NCI-H1417 treated with DMSO at 0.1 percent for 48 hours (cell line): ENCODE measurements at places on chromosomes 6 and 20.

- no peak for DNase-seq
These were observed 3.1 kb downstream of the BPIFB4 start for GRCh38 chr20:33082546-33082945.

DNA sequence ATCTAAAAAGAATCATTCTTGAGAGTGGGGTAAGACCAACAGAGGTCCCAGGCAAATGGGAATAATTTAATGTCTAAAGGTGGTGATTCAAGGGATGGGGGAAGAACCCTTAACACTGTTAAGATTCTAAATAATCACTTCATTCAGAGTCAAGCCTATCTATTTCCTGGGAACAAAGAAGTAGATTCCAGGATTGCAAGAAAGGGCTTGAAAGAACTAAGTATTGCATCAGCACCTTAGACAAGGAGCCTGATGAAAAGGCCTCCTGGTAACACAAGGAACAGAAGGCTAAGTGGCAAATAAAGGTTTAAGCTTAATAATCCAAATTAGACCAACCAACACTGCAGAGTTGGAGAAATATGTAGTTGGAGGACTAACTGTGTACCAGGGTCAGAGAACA, 620.7 kb upstream of the BTBD3 start:
- no peak for DNase-seq

- DNase-seq: no peak
These were observed 504.5 kb downstream of the CD83 start for GRCh38 chr6:14622085-14622484.

DNA sequence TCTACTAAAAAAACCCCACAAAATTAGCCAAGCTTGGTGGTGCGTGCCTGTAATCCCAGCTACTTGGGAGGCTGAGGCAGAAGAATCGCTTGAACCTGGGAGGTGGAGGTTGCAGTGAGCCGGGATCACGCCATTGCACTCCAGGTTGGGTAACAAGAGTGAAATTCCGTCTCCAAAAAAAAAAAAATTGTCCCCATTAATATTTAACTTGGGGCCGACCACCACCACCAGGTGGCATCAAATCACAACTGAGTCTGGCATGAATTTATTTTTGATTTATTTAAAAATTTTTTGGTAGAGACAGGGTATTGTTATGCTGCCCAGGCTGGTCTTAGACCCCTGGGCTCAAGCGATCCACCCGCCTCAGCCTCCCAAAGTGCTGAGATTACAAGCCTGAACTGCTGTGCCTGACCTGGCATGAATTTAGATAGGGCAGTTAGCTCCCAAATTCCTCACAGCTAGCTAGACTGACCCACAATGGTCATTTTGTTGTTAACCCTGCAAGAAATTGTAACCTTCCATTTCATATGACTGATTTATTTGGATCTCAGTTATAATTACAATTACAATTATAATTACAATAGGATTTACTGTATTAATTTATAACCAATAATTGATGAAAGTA, 17.1 kb upstream of the BEND3 start:
- no peak for DNase-seq

DNA sequence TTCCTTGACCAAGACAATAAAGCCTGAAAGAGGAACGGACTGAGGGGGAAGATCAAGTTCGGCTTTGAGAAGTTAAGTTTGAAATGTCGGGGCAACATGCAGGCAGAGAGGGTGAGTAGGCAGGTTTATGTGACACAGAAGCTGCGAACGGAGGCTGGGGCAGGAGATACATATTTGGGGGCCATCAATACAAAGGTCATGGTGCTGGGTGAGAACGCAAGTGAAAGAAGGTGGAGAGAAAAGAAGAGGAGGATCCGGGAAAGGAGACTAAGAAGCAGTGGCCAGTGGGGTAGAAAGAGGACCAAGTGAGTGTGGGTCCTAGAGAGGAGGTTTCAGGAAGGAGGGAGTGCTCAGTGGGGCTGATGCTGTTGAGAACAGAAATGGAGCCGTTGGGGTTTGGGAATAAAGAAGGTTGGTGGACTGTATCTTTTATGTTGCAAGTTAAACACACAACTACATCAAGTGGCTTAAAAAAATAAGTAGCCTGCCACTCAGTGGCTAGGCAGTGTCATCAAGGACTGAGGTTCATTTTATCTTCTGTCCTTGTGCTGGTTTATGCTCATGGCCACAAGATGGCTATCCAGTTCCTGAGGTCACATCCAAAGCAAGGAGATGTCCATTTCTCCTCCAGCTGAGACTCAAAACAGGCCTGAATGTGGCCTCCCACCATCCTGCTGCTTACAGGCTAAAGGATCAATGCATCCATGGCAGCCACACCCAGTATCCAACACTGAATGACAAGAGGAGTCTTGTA, 1.7 kb upstream of the BLCAP start:
- no peak for DNase-seq

DNA sequence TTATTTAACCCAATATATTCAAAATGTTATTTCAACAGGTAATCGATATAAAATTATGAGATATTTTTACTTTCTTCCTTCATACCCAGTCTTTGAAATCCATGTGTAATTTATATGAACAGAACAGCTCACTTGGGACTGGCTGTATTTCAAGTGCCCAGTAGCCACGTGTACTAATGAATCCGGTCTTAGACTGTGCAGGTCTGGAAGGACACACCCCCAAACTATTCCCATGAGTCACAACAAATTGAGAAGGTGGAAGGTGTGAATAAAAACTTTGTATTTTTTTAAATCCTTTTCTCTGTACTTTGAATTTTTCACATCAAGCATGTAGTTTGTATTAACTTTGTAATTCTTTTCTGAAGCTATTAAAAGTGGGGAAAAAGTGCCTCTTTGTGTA, 2.8 kb downstream of the UNC5CL start:
- no peak for DNase-seq

- DNase-seq: no peak
These were observed 240.3 kb downstream of the TPBG start for GRCh38 chr6:82603871-82604270.

- no peak for DNase-seq
These were observed 25.9 kb downstream of the TAF4 start for GRCh38 chr20:62039738-62040137.

DNA sequence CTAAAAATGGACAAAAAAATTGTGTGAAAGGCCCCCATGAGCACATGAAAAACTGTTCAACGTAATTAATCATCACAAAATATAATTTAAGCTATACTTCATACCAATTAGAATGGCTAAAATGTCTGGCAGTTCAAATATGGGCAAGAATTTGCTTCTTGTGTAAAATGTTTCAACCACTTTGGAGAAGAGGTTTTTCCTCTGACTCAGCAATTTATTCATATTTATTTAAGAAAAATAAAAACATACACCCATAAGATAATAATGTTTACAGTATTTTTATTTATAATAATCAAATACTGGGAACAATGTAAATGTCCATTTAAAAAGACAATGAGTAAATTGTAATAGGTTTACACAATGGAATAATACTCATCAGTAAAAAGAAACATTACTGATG, 395.1 kb upstream of the KHDRBS2 start:
- no peak for DNase-seq

DNA sequence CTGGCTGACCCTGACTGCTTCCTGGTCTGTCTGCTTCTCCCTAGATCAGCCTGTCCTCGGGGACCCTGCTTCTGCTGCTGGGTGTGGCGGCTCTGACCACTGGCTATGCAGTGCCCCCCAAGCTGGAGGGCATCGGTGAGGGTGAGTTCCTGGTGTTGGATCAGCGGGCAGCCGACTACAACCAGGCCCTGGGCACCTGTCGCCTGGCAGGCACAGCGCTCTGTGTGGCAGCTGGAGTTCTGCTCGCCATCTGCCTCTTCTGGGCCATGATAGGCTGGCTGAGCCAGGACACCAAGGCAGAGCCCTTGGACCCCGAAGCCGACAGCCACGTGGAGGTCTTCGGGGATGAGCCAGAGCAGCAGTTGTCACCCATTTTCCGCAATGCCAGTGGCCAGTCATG, 6.3 kb downstream of the NRSN2 start:
- no peak for DNase-seq

DNA sequence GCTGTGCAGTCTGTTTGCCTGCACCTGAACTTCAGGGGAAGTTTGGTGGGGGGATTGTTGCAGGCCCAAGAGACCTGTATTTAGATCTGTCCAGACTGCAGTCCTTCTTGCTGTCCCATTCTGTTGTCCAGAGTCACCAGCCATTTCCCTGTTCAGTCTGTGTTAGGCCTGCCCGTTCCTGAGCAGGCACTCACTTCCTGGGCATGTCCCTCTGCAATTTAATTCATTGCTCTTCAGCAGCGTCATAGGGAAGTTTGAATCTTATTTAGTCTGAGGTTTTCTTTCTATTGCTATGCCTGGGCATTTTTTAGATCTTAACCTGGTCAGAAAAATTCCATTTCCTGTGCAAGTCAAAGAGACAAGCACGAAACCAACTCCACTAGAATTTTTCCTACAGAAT, 190.2 kb downstream of the DTNBP1 start:
- no peak for DNase-seq

DNA sequence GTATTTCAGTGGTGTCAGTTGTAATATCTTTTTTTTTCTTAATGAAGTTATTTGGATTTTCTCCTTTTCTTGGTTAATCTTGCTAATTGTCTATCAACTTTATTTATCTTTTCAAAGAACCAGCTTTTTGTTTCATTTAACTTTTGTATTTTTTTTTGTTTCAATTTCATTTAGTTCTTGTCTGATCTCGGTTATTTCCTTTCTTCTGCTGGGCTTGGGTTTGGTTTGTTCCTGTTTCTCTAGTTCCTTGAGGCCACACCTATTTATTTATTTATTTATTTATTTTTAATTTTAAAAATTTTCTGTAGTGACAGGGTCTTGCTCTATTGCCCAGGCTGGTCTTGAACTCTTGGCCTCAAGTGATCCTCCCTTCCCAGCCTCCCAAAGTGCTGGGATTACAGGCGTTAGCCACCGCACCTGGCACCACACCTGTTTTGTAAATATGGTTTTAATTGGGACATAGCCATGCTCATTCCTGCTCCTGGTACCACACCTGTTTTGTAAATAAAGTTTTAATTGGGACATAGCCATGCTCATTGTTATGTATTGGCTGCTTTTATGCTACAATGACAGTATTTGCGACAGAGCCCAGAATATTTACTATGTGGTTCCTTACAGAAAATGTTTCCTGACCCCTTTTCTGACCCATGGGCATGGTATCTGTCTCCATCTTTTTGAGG, 22.2 kb downstream of the KDM1B start:
- DNase-seq: no peak

DNA sequence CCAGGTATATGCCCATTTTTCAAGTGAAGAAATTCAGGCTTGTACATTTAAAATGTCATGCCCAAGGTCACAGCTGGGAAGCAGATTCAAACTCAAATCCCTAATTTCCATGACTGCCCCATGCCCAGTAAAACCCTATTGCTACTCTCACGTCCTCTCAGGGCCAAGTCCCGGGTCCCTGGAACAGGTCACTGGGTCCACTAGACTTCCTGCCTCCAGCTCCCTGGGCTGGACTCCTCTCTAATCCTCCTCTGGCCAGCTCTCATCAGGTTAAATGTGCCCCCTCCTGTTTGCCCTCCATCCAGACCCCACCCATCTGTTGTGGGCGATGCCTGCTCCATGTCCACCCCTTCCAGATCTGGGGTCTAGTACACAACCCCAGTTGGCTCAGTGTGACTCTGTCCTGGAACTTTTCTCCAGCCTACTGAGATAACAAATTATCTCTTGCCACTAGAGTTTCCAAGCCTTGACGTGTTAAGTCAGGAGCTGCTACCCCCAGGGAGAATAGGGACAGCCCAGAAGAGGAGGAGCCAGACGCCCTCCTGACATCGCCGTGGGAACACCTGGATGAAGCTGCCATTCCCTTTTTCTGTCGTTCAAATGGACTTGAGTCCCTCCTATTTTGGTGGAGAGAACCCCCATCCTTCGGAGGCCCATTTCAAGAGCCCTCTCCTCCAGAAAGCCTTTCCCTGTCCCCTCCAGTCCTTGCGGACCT, 3.7 kb upstream of the SPDEF start:
- no peak for DNase-seq

DNA sequence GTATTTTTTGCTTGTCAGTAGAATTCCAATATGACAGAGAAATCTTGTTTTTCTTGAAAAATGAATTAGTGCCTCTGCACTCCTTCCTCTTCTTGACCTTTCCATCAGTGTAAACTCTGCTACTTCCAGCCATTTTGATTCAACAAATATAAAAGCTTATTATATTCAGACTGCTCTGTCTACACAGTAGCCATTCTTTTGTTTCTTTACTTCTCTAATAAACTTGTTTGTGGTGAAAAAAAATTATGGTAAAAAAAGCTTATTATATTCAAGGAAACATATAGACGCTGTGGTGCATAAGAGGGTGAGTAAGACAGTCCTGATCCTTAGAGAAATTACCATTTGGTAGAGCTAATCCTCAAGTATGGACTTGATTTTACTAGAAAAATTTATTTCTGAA, 11.6 kb downstream of the CAGE1 start:
- DNase-seq: no peak

GRCh38 chr20:53079261-53079691, 107.1 kb downstream of the TSHZ2 start:
- no peak for DNase-seq

DNA sequence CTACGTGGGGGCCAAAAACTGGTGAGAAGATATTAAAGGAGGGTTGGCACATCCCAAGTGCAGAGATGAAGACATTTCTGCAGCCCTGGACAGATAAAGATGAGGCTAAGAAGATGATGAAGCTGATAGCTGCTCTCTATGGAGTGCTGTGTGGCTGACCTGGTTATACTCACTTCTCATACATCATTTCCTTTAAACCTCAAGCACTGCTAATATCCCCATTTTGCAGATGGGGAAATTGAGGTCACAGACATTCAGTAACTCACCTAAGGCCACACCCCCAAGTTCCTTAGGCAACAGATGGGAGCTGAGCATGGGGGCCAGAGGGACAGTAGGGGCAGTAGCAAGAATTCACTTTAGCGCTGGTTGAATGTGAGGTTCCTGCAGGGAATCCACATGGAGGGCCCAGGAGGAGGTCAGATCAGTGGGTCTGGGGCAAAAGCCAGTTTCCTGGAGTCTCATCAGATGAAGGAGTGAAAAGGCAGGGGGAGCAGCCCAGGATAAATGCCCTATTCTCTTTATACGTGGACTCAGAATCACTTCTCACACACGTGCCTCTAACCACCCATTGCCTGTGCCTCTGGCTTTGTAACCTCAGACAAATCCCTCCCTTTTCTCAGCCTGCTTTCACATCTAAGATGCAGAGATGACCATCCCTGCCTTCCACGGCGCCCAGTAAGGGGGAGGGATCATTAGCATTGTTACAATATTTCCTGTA, 125.8 kb downstream of the NFATC2 start:
- no peak for DNase-seq

GRCh38 chr20:11376998-11377397, 540.7 kb upstream of the BTBD3 start:
- DNase-seq: no peak

- DNase-seq: no peak
These were observed 226.6 kb upstream of the MOCS1 start for GRCh38 chr6:40160826-40161225.

DNA sequence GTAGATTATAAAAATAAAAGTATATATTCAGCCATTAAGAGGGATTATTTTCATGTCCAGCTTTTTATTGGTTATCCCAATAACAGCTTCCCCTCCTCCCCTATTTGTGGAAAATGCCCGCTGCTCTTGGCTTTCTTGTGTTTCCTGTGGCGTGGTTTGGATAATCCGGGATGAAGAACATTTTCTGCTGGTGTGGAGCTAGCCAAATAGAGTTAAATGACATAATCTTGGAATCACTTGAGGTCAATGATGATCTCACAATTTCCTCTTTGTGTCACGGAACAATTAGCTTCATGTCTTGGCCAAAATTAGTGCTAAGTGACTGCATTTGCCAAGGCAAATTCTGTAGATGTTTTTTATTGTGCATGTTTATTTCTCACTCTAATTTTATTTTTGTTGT, 394.0 kb downstream of the LAMA2 start:
- DNase-seq: no peak
